ENCODE measurements at places on chromosomes 16 and 17.

DNA sequence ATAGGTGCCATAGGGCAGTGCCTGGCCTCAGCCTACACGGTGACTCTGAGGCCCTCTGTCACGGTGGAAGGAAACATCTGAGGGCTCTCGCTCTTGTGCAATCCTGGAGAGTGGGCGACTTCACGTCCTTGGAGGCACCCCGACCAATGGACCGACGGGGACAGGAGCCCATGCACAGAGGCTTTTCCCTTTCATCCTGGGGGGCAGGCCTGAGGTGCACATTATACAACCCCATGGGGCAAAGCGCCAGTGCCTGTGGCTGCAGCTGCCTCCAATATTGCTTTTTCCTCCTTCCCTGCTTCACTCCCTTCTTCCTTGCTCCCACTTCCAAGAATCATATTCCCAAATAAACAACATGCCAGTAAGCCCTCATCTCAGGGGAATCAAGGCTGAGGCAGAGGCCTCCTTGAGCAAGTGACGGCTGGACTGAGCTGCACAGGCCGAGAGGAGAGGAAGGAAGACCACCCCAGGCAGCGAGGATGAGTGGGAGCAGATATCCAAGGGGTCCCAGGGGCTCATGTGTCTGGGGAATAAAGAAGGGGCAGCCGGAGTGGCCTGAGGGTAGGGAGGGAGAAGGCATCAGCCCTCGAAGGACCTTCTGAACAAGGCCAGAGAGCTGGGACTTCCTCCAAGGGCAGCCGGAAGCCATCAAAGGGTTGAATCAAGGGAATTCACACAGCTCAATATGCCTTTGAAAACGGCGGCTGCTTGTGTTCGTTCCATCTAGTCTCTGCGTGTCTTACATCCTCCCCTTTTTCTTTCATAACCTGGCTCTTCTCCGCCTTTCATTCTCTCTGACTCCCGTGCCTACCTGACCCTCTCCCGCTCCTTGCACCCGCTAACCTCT lies 42.6 kb upstream of the RPL38 start:
- no peak for DNase-seq

- no peak for DNase-seq
Measured at GRCh38 chr17:82358465-82359350, at the start of gene TEX19. TSS of gene TEX19 (plus strand) at chr17:82359247. CDS start at chr17:82362151, 2,904 bp downstream.

- DNase-seq: no peak
Measured at GRCh38 chr16:63813862-63814261, 1308.0 kb downstream of the CDH11 start.

GRCh38 chr16:5056352-5056751 lies 9.4 kb downstream of the C16orf89 start:
- DNase-seq: peak; percentile 36

DNA sequence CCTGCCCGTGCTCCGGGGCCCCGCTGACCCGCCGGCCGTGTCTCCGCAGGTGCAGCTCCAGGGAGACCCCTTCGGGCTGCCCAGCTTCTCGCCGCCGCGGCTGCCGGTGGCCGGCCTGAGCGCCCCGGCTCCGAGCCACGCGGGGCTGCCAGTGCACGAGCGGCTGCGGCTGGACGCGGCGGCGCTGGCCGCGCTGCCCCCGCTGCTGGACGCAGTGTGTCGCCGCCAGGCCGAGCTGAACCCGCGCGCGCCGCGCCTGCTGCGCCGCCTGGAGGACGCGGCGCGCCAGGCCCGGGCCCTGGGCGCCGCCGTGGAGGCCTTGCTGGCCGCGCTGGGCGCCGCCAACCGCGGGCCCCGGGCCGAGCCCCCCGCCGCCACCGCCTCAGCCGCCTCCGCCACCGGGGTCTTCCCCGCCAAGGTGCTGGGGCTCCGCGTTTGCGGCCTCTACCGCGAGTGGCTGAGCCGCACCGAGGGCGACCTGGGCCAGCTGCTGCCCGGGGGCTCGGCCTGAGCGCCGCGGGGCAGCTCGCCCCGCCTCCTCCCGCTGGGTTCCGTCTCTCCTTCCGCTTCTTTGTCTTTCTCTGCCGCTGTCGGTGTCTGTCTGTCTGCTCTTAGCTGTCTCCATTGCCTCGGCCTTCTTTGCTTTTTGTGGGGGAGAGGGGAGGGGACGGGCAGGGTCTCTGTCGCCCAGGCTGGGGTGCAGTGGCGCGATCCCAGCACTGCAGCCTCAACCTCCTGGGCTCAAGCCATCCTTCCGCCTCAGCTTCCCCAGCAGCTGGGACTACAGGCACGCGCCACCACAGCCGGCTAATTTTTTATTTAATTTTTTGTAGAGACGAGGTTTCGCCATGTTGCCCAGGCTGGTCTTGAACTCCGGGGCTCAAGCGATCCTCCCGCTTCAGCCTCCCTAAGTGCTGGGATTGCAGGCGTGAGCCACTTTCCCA lies 5.9 kb downstream of the CTF1 start:
- peak; percentile 73 for DNase-seq

DNA sequence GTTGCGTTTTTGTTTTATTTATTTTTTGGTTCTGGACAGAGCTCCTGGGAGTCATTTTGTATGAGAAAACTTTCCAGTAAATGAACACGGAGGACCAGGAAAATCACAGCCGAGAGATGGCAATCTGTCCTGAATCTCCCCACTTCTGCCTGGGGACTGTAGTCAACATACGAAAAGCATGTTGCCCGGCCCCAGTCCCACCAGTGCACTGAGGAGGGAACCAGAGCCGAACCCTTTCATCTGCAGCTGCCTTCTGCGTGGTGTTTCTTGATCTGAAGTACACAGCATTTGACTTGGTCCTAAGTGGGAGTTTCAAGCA lies 18.9 kb downstream of the SNX11 start:
- DNase-seq: no peak

DNA sequence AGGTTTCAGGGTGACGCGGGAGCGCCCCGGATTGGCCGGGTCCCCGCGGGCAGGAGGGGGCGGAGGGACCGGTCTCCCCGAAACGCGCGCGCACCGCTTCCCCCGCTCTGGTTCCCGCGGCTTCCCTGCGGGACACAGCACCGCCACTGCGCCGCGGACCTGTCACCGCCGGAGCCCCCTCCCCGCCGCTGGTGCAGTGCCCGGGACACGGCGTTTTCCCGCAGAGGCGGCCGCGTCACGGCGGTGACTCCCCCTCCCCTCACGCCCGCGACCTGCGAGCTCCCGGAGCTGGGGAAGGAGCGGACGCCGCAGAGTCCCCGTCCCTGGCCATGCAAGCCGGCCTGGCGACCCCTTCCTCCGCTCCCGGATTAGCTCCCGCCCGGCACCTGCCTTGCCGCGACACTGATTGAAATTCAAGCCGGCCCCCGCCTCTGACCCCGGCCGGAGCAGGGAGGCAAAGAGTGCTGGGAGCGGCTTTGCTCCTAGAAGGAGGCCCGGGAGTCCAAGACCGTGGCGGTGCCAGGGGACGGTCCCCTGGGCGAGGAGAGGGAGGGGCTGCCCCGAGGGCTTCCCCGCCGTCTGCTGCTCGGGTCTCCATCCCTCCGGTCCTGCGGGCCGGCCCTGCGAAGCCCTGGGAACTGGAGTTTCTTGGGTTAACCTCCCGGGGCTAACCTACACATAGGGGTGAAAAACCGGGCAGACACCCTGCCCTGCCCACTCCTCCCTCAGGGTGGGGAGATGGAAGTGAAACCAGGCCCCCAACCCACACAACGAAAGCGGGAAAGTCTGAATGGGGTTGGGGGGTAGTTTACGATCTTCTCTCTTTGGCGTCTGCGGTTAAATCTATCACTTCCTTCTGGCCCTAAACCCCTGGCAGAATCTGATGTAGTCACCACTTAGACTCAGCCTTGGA lies 1.0 kb downstream of the RHBDL3 start:
- no peak for DNase-seq

DNA sequence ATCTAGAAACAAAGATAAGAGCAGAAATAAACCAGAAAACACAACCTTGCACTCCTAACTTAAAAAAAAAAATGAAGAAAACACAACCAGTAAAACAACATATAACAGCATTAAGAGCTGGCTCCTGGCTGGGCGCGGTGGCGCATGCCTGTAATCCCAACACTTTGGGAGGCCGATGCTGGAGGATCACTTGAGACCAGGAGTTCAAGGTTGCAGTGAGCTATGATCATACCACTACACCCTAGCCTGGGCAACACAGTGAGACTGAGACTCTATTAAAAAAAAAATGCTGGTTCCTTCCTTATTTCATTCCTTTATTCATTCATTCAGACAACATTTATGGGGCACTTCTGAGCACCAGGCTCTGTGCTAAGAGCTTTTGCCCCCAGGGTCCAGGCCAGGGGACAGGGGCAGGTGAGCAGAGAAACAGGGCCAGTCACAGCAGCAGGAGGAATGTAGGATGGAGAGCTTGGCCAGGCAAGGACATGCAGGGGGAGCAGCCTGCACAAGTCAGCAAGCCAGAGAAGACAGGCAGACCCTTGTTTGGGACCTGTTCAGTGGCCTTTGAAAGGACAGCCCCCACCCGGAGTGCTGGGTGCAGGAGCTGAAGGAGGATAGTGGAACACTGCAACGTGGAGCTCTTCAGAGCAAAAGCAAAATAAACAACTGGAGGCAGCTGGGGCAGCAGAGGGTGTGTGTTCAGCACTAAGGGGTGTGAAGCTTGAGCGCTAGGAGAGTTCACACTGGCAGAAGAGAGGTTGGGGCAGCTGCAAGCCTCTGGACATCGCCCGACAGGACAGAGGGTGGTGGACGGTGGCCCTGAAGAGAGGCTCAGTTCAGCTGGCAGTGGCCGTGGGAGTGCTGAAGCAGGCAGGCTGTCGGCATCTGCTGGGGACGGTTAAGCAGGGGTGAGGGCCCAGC lies 2.6 kb downstream of the STH start:
- no peak for DNase-seq

DNA sequence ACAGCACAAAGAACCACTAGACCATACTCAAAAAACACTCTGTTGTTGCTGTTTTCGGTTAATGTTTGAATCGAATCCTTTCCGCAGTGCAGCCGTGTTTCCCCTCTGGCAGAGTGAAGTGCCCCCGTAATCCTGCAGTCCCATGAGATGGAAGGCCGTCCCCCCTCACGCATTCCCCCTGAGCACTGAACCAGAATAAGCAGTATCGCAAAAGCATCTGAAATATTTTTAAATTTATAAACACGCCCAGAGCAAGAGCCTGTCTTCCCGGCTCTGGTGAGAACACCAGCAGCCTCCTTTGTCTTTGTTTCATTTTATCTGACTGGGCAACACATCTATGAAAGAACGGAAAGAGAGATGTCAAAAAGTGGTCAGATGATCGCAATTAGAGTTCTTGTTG lies 121.0 kb upstream of the ADAMTS18 start:
- no peak for DNase-seq

GRCh38 chr17:10956821-10957220 lies 118.9 kb upstream of the PIRT start:
- no peak for DNase-seq

Data from adrenal gland (tissue), 19 donors.